Stimulated activated naive CD4-positive, alpha-beta T cell (primary cell): ENCODE measurements at places on chromosomes 3 and 15.

GRCh38 chr3:29412110-29412509, 131.2 kb downstream of the RBMS3 start:
- DNase-seq: no peak

DNA sequence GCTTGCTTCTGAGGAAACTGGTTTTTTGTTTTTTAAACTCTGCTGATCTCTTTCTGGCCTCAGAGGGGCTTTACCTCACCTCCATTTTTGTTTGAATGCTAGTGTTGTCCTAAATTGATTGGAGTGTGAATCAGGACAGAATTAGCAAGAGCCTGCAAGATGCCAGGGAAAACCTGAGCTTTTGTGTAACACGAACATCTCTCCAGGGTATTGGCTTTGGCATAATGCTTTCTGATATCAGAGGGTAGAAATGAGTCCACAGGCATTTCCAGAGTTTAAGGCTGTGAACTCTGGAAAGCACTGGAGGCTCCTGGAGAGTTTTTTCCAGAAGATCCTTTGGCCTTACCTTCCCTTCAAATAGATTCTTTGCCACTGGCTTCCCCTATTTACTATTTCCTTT, 87.1 kb downstream of the WDR76 start:
- DNase-seq: no peak

DNA sequence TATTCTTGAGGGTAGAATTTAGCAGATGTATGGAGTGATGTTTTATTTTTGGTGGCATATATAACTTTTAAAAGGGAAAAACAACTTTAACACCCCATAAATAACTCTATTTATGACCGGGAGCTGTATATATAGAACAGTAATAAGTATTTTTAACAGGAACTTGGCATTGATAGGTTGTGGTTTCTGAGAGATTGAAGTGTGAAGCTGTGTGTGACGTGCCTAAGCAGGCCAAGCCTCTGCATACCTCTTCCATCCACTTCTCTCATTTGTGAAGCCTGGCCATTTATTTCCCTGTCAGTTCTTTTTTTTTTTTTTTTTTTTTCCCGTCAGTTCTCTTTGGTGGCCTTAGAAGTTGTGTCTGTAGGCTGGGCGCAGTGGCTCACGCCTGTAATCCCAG, 23.0 kb downstream of the RBM5 start:
- no peak for DNase-seq

GRCh38 chr15:55820043-55820442, 77.1 kb upstream of the PRTG start:
- DNase-seq: no peak

- DNase-seq: no peak
Observed at GRCh38 chr3:76267851-76268380, 482.6 kb upstream of the ZNF717 start.

DNA sequence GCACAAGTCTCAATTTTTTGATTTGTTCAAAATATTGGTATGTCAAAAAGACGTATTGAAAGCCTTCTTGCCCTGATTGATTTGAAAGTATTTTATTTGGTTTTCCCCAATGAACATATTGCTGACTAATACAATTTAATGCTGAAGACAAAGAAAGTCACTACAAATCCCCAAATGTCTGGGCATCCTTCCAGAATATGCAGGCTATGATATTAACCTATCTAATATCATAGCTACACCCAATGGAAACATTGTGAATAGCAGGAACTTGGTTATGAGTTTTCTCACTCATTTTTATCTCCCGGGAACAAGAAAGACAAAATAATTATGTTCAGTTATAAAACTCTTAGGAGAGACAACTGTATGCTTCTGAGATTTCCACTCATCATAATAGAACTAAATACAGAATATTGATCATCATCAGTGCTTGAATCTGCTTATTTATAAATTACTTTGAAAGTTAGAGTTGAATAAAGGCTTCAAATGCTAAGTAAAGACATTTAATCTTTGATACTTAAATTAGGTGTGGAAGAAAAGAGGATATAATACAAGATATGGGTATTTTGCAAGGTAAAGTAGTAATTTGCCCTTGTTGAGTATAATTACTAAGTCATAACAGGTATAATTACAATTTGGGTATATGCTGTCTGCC, 483.9 kb downstream of the RBMS3 start:
- DNase-seq: no peak

GRCh38 chr3:55615694-55616295, 128.7 kb upstream of the WNT5A start:
- no peak for DNase-seq

GRCh38 chr15:41215708-41216107, 14.8 kb downstream of the EXD1 start:
- DNase-seq: no peak

GRCh38 chr15:85792102-85792731, 2.5 kb downstream of the KLHL25 start:
- no peak for DNase-seq

- DNase-seq: no peak
Observed at GRCh38 chr15:28954466-28955159, 68.8 kb downstream of the APBA2 start.

DNA sequence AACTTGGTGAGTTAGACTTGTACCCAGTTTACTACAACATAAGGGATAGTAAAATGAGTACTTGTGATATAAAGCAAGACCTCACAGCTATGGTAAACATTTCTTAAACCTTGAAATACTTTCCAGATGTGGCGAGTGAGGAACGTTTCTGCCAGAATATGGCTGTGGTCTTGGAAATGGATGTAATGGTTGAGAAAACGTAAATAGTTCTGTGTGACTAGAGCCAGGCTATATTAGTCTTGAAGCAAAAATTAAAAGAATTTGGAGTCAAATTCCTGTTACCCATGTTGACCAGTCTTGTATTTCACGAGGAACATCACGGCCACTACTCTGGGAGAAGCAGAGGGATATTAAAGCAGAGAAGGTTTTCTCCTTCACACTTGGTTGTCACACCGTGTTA, 15.3 kb downstream of the OR4F15 start:
- DNase-seq: no peak

GRCh38 chr3:99747915-99748314, 69.7 kb upstream of the CMSS1 start:
- DNase-seq: no peak

DNA sequence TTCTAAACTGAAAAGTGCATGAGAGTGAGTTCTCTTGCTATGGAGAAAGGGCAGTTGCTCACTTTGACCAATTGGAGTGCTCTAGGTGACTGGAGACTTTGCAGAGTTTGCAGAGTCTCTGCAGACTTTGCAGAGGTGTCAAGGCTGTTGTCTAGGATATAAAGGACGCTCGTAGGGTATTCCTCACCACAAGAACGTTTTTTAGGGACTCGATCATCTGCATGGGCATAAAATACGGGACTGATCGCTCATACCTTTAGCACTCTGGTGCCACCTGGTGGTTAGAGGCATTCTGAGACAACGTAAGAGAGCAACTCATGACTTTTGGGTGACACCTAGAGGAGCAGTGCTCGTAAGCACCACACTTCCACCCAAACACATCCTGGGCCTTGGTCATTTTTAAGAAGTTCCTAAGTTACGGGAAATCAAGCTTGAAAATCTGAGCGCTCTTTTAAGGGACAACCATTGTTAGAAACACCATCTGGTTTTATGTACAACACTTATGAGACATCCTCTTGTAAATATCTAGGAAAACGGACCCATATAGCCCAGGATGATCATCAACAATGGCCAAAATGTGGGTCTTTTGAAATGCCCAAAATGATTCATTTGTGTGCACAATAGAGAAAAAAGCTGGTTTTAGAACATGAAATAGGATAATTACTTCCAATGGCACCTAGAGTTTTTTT, 51.6 kb upstream of the XCR1 start:
- DNase-seq: peak; percentile 87

GRCh38 chr3:18127859-18128681, 297.1 kb downstream of the SATB1 start:
- no peak for DNase-seq

DNA sequence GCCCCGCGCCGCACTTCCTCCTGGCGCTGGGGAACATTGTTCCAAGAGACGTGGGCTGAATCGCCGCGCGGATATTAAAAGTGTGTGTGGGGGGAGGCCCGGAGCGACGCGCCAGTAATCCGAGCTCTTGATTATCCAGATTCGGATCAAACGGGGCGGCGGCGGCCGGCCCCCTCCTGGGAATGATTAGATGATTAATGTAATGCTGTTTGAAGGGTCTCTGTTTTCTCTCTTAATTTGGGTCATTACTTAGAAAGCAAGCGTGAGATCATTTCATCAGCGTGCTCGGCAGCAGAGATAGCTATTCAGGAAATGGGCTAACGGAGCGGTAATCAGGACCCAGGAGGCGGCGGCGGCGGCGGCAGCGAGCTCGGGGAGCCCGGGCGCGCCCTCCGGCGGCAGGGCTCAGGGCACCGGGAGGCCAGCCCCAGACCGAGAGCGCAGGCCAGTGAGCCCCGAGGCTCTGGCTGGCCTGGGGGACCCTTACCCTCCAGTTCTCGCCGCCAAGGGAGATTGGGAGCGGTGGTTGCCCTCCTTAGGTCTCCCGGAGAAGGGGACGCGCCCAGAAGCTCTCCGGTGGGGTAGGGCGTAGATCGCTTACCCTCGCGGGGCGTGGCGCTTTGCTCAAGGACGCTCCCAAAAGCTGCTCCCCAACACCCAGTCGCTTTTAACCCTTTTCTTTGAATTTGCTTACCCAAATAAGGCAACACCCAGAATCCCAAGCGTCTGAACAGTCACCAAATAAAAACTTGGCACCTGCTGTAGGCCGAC, 4.5 kb downstream of the FEZF2 start:
- no peak for DNase-seq

- no peak for DNase-seq
Observed at GRCh38 chr15:58440158-58440910, 8.5 kb downstream of the LIPC start.

- no peak for DNase-seq
Observed at GRCh38 chr15:100858294-100858693, 21.3 kb upstream of the ALDH1A3 start.

- DNase-seq: no peak
Observed at GRCh38 chr3:142934887-142935269, 28.6 kb downstream of the PAQR9 start.

DNA sequence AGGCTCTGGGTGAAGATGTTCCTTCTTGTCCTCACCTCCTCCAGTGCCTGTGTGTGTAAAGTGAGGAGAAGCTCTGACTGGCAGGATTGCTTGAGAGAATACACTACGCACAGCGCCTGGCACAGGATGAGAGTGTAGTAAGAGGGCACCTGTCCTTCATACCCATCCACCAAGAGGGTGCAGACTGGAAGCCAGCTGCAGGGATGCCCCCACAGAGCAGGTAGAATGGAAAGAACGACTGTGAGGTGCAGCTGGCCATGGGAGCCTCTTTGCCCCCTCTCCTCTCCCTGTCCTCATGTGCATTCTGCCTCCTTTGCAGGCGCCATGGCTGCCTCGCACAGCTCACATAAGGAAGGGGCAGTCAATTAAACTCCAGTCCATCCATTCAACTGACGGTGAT, 12.3 kb downstream of the FBXL22 start:
- DNase-seq: no peak

DNA sequence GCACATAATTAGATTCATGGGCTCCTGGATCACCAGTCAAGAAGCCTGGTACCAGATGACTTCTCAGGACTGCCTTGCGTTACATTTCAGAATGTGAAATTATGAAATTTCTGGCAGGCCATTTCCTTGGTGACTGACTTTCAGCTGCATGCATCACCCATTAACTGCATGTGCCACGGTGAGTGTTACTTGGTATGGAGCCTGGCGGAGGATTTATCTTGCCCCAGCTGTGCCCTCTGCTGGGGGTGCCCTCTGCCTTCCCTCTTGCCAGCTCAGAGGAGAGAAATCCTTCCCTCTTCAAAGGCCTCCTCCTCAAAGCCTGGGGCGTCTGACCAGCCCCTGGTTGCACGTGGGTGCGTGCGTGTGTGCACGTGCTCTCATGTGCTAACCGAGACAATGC, 57.7 kb upstream of the CTSH start:
- no peak for DNase-seq

DNA sequence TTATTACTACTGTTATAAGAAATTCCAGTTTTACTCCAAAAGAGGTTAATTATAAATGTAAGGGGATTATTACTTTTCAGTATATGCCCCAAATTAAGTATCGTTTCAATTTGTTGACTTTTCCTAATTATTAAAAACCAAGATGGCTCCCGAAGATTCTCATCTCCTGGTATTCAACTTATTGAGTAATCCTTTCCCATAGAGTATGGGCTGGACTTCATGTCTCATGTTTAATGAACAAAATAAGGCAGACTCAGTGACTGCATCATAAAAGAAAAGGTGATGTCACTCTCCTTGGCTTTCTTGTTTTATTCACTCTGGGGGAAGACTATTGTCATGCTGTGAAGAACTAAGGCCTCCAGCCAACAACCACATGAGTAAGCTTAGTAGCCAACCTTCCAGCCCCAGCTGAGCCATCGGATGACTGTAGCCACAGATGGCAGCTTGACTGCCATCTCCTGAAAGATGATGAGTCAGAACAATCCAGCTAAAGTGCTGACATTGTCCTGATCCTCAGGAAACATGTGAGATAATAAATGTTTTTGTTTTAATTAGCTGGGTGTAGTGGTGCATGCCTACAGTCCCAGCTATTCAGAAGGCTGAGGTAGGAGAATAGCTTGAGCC, 17.3 kb downstream of the IGF2BP2 start:
- no peak for DNase-seq

- no peak for DNase-seq
Observed at GRCh38 chr15:83115410-83115809, 8.0 kb downstream of the TM6SF1 start.

DNA sequence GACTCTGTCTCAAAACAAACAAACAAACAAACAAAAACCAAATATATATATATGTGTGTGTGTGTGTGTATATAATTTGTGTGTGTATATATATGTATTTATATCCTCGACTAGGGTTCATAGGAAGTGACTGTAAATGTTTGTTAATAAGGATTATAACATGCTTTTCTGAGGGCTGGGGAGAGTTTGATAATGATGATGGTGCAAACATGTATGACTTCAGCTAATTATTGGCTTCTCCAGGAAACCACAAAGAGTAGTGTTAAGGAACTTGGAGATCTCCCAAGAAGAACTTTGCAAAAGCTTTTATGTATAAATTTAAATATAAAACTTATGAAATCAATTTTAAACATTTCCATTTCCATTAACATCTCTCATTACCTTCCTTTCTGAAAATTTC, 3.9 kb upstream of the OPA1 start:
- DNase-seq: no peak

- no peak for DNase-seq
Observed at GRCh38 chr3:14926592-14926991, 20.8 kb upstream of the NR2C2 start.

- DNase-seq: no peak
Observed at GRCh38 chr3:77040926-77041722, 1.2 kb downstream of the ROBO2 start.

GRCh38 chr3:45751537-45752242, 44.6 kb downstream of the SLC6A20 start:
- no peak for DNase-seq

GRCh38 chr3:130950641-130951040, 56.8 kb downstream of the ATP2C1 start:
- no peak for DNase-seq

GRCh38 chr15:90143166-90143655, 40.9 kb upstream of the IDH2 start:
- peak; percentile 47 for DNase-seq

GRCh38 chr3:67998281-67998680, 343.9 kb upstream of the SUCLG2 start:
- DNase-seq: no peak

- DNase-seq: no peak
Observed at GRCh38 chr15:97463696-97464095, 496.8 kb upstream of the ARRDC4 start.
